ENCODE measurements at places on chromosomes 4 and X.

DNA sequence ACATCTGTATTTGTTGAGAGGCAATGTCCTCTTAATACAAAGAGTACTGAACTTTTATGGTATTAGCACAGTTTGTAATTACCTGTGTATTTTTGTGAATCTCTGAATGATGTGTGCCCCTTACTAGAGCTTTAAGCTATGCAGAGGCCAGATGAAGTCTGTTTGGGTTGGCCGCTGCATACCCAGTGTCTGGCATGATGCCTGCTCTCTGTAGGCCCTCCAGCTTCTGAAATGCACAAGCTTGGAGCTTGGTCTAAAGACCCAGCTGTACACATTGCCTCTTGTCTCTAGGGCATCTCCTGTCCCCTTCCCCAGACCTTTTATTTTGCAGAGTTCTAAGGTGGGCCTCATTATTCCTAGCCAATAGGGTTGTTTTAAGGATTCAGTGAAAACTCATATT lies 68.6 kb downstream of the CDS1 start:
- DNase-seq: no peak

- DNase-seq: no peak
These were observed at the start of gene PF4V1 for GRCh38 chr4:73853246-73853704. PF4V1 (plus strand) TSS chr4:73853296; CDS start chr4:73853363, 67 bp downstream.

DNA sequence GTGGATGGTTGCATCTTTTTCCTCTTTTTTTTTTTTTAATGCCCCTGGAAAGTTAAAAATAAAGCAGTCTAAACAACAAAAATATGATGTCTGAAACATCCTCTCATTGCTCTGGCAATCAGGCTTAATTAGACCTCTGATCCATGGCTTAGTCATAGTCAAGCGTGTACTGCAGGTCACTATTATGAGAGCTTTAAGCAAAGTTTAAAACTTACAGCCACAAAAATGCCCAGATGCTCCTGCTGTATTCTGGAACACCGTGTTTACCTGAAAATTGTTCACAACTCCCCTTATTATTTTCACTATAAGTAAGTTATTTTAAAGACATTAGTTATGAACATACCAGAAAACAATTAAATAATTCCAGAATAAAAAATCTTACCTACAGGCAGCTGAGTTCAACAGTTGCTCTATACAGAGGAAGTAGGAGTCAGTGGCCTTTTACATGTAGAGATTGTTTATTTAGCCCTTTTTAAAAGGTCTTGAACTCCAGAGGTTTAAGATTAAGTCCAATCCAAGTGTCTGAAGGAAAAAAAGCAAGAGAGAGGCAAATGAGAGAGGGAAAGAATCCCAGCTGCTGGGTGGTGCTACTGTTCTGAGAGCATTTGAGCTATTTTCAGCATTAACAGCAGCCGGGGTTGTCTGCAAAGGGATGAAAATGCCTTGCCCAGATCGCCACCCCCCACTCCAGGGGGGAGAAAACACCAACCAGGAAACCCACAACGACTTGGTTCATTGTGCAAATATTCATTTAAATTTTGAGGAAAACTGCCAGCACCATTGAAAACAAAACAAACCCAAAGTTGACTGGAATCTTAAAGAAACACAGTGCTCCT lies 36.9 kb downstream of the SORBS2 start:
- DNase-seq: no peak

DNA sequence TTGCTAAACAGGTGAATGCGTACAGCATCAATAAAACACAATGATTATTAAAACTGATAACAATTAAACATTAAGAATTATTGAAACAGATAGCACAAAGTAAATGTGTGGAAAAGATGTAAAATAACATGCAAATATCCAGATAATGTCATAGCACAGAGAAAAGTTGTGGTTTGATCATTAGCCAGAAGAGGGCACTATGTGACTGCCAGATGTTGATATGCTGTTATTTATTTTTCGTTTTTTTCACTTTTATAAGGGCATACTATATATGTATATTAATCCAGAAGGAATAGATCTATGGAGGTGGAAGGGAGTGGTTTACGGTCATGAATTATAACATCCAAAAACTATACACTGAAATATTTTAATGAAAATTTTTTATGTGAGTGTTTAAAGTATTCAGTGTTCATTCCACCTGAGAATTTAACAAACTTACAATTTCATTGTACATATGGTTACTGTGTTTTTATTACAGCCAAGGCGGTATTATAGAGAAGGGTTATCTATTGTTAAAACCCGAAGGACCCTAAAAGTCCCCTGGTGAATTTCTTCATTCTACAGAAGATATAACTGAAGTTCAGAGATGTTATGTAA lies 211.9 kb upstream of the UGT8 start:
- peak; percentile 36 for DNase-seq

DNA sequence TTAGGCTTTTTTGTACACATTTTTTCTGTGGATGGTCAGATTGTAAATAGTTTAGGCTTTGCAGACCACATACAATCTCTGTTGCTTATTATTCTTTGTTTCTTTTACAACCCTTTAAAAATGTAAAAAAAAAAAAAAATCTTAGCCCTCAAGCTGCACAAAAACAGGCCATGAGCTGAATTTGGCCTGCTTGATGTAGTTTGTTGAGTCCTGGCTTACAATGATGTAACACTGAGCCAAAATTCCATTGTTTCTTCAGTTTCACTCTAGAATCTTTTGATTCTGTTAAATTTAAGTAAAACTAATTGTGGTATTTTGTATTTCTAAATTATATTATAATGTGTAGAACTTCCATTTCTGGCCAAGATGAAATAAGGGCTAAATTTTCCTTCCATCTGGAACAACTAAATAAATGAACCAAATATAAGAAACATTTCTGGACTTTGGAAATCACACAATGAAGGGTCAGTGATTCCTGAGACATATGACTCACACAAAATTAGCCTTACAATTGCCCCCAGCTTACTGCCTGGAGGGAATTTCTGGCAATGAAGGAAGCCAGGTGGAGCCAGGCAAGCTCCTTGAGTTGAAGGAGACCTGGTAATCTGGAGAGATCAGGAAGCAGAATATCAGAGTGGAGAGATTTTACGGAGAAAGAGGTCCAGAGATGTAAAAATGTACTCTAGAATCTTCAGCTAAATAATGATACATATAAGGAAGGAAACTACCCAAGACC lies 29.8 kb downstream of the IQCM start:
- no peak for DNase-seq

DNA sequence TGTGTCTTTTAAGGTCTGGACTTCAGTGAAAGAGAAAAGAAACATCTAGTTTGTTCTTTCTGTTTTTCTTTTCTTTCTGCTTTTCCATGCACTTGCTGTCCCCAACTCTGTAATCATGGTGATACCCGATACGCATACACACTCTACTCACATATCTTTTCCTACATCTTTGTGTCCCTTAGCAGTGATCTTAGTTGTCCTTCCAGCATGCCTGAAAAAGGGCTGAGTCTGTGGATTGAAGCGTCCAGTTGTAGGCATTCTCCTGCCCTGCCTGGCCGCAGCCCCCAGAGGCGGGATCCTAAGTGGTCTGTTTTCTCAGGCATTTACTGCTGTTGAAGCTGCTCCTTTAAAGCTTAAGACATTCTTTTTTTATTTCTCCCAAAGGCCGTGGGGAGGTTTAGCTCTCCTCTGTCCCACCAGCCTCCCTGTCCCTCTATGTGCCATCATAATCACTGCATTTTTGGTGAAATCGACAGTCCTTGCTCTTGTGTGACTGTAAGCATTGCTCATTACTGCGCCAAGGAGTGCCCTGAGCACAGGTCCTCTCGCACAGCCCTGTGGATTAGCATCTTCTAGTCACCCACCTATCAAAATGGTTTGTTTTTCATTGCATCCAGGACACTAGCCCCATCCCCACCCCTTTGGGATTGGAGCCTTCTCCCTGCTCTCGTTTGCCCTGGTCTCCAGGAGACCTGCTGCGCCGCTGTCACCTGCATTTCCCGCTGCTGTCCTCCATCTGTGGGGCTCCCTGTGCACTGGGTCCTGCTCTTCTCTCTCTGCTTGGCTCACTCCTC lies 4.4 kb downstream of the RGS12 start:
- no peak for DNase-seq

DNA sequence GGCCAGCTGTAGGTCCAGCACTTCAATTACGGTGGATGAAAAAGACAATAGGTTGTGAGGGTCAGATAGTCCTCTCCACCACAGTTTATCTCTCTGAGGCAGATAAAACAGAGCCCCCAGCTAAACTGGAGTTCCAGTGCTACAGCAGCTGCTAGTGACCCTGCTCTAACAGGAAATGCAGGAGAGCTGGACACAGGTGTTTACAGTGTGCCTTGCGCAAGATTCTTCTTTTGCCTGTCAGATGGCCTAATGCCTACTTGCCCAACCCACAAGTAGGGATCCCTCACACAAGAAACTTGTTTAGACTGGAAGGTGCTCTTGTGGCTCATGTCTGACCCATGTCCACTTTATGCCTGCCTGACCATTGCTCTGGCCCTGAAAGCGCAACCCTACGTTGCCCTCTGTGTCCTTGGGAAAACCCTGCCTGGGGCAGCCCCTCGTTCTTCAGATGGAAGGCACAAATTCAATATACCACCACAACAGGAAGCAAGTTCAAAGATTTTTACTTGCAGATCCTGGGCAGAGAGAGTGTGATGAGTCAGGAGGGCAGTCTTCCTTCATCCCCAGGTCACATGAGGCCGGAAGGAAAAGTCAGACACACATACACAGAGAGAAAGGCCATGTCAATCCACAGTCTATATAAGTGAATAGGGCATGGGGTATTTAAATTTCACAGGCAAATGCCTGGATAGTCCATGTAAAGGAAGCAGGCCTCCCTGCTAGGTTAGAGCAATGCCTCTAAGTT lies 105.1 kb upstream of the ADGRL3 start:
- DNase-seq: no peak

- no peak for DNase-seq
These were observed 12.5 kb downstream of the CC2D2A start for GRCh38 chr4:15481961-15482745.

DNA sequence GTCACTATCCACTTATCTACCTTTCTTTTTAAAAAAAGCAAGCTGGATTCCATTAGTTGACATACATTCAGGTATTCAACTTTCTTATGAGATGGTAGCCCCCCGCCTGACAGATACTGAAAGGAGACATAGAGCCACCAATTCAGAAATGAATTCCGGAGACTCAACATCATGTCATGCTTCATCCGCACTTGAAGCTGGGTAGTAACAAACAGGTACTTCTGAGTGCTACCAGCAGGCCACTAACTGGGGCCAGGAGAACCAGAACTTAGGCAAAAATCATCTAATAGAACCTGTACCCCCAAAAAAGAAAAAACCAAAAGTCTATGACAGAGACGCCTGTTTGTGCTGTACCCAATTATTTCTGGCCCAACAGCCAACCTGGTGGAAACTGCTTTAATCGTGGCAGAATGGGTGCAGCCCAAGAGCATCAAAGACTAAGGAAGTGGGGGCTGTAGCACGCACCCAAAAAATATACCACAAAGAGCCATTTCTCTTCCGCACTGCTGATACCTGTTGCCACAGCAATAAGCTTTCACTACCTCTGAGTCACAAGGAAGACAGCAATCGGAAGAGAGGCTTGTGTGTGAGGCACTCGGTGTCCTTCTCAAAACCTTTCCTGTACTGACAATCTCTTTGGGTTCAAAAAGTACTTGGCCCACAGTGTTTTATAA lies 84.8 kb downstream of the AFAP1 start:
- DNase-seq: peak; percentile 90

DNA sequence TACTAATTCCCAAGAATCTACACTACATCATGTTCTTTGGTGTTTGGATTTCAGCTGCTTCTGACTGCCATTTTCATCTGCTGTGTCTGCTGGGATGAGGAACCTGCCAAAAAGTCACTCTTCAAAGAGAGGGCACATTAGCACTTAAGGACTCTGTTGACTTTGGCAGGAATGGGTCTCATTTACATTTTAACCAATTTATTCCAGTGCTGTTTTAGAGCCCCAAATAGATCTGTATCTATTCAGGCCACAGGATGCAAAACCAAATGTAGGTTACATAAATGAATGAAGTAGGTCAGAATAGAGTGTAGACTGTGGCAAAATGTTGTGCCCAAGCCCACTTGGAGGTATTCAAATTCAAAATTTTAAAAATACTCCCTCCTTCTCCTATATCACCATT lies 14.4 kb downstream of the TXK start:
- DNase-seq: no peak

GRCh38 chrX:119753639-119754257 lies 4.6 kb upstream of the SOWAHD start:
- DNase-seq: peak; percentile 86

- DNase-seq: no peak
These were observed 126.8 kb upstream of the PRDX4 start for GRCh38 chrX:23540532-23540931.

- no peak for DNase-seq
These were observed 45.8 kb downstream of the ENOX2 start for GRCh38 chrX:130857207-130857606.

DNA sequence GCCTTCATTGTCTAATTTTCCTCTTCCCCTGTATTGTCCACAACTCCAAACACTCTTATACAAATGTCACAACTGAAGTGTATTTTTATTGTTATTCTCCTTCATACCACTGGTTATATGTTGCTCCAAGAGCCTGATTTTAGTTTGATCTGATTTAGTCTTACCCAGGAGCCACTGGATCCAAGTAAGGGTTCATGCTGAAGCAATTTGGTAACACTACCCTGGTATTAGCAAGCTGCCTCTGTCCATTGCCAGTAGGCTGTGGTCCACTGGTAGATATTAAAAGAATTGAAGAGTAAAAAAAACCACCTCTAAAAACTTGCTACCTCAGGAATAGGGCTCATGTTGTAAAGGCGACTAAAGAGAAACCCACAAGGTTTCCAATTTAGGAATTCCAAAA lies 41.2 kb downstream of the AMOT start:
- DNase-seq: no peak

DNA sequence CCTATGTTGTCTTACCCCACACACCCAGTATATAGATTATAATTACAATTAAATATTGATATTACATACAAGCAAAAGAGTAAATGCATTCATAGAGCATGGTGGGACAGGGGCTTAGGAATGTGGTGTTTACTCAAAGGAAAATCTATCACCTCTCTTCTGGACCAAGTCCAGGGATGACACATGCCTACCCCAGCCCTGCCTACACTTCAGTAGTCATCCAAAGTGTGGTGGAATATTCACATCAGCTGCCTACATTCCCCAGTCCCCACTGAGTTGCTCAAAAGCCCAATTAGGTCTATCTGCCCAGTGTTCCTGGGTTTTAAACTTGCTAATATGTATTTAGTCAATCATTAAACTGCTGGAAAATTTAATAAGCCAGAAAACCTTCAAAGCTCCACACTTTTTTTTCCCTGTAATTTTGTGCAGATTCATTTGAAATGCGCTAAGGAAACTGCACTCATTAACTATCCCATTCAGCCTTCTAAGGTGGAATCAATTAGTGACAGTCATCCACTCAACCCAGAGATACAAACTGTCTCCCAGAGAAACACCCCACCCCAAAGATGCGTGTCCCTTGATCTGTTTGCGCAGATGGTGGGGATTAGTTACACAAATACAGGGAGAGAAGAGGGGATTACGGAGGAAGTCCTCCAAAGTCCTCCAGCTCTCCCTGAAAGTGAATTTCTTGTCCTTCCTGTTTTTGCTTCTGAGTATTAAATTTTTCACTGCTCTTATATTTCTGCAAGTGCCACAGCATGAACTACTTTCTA lies 91.7 kb upstream of the KDR start:
- DNase-seq: no peak

- DNase-seq: peak; percentile 30
These were observed 5.7 kb downstream of the IL2 start for GRCh38 chr4:122450847-122451246.

Measured in CD4-positive, alpha-beta T cell treated with Interleukin-10 for 1 hour (primary cell).